ENCODE measurements at places on chromosomes 2 and 18.

DNA sequence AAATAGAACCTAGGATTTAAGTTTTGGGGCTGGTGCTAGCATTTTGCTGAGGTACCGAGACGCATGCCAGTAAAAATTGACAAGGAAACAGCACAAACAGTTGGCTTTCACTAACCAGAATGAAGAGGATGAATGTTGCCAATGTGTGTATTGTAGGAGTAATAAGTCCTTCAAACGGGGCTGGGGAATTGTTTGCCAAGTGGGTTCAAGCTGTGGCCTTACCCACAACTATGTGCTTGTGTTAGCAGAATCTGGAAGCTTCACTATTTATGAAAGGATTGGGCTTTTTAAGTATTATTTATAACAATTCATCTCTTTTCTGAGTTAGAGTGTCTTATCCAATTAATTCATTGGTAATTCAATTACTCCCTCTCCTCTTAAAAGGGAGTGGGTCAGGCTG lies 15.0 kb upstream of the KIF5C start:
- DNase-seq = no peak

DNA sequence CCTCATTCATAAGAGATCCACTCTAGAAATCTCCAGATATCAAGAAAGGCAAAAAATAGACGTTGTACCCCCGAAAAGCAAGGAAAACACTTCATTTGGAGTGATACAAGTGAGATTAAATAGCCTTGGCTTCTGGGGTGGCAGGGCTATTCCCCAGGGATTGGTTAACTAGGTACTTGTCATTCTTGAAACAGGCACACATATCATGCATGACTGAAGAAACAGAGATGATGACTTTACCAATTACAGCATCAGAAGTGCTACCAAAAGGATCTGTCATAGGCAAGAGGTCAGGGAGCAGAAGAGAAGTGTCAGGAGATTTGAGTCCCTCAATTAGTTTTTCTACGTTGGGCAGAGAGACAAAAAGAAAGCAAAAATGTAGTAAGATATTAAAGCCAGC lies 45.2 kb upstream of the NFU1 start:
- DNase-seq = no peak

DNA sequence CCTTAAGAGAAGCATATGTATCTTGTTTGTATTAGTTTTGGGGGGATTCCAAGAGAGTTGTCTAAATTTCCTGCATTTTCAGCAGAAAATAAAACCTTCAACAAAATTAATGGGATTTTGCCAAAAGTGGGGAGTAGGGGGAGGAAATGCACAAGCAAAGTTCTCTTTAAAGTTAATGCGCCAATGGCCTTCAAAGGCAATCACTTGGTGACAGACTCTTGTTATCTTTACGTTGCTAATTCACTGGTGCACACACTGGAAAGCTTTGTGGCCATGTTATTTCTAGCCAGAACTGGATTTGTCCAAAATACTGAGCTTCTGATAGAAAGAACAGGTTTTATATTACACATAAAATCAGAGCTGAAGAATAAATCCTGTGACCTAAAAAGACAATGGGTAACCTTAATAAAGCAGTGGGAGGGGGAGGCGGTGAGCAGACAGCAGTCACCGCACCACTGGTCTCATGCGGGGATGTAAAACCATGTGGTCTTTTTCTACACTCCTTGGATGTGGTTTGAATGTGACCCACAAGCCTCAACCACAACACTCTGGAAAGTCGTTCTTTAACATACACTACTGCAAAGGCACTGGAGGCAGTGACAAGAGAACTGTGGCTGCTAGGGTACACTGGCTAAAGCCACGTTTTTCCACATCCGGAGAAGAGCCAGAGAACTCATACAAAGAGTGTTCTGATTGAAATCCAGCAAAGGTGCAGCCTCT lies 176.9 kb upstream of the SMAD7 start:
- no peak for DNase-seq

DNA sequence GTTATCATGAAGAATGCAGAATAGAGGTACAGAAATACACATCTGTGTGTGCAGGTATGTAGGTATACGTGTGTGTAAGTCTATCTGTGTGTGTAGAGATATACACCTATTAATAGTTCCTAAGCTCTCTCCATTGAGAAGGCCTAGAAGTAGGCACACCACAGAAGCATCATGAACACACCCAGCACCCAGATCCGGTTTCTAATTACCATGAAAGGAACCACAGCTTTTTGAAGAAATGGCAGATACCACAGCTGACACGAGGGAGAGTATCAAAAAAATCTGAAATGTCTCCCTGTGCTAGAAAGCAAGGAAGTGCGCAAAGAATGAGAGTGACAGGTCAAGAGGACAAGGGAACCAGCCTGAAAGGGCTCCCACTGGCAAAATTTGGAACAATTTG lies 27.7 kb upstream of the AP1S3 start:
- DNase-seq = no peak

DNA sequence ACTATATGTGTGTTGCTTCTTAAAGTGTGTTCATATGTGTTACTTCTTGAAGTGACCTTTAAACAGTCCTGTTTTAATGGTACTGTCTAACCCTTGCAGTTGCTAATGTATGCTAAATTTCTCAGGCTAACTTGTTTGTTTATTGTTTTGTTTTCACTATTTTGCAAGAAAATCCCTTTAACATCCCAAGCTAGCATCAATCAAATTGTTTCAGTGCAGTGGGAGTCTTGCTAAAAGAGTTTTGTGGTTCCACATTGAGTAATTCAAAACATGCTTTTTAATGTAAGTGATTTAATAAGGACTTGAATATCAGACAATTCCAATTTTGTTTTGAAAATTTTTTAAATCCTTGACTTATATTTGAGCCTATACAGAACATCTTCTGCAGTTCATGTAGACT lies 3.6 kb downstream of the SH3RF3 start:
- no peak for DNase-seq

Measured in GM13976 (cell line).